ENCODE measurements at places on chromosomes 4 and X.
A peak's percentile ranks its signal among the peaks of the same experiment; 100 is the strongest.

GRCh38 chrX:106581856-106582255 lies 29.9 kb upstream of the RADX start:
- no peak for DNase-seq

- DNase-seq: no peak
These were observed 145.4 kb downstream of the REELD1 start for GRCh38 chr4:146359771-146360170.

GRCh38 chr4:68617003-68617698 lies 41.0 kb upstream of the UGT2B17 start:
- no peak for DNase-seq

- DNase-seq: no peak
These were observed 18.7 kb downstream of the SHISA3 start for GRCh38 chr4:42416017-42416416.

GRCh38 chr4:40337523-40337922 lies 2.4 kb downstream of the CHRNA9 start:
- DNase-seq: no peak

DNA sequence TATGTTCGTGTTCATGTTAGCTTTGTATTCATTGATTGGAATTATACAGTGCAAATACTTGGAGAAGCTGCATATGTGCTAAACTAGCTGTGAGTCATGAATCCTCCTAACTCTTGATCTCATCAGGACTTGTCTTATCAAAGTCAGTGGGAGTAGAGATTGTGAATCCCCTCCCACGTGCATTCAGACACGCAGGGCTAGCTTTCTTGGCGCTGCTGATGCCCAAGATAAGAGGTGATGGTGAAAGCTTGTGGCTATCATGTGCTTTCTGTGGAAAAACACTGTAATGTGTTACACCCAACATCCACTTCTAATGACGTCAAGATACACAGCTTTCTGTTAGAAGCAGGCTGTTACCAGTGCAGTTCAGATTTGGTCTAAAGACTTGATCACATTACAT lies 348.7 kb upstream of the HAND2 start:
- DNase-seq: peak; percentile 11

DNA sequence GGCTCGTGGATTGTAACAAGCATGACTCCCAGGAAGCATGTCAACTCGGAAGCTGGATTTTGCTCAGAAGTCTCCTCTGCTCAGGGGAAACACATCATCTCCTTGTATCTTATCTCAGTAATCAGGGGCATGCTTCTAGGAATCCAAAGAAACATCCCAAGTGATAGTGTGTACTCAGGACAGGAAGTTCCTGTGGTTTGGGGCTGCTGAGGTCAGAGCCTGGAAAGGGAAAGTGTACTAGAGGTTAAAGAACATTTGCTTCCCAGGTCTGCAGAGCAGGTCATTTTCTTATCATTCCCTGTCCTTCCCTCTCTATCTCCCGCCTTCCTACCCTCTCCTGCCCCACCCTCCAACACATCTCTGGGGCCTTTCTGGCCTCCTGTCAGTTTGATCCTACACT lies 38.8 kb downstream of the SLC34A2 start:
- DNase-seq: no peak

- DNase-seq: peak; percentile 41
These were observed 2.1 kb upstream of the APBB2 start for GRCh38 chr4:41216294-41217019.

GRCh38 chr4:146095860-146096259 lies 79.7 kb upstream of the LSM6 start:
- DNase-seq: no peak

DNA sequence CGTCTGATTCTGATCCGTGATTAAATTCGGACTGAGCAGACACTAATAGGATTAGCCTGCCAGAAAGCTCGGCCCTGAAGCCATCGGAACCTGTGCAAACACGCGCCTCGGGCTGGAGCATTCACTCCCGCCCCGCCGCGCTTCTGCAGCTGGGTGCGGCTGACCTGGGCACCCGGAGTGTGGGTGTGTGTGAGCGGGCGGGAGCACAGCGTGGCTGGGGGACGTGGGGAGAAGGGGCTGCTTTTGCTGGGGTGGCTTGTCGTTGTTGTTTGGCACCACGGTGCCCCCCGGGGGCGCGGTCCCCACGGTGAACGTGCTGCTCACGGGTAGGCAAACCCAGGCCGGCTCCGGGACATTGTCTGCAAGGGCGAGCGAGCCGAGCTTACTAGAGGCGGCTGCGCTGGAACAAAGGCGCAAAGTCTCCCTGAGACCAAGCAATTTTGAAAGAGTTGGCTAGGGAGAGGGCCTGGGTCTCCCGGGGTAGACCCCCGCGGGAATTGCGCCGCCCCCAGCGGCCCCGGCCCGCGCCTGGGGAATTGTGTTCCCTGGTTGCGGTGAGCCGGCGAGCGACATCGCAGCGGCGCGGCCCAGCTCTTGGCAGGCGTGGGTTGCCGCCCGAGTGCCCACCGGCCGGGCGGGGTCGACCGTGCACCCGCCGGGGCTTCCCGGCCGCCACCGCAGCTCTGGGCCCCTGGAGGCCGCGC lies 1.4 kb downstream of the MAMLD1 start:
- DNase-seq: peak; percentile 37

DNA sequence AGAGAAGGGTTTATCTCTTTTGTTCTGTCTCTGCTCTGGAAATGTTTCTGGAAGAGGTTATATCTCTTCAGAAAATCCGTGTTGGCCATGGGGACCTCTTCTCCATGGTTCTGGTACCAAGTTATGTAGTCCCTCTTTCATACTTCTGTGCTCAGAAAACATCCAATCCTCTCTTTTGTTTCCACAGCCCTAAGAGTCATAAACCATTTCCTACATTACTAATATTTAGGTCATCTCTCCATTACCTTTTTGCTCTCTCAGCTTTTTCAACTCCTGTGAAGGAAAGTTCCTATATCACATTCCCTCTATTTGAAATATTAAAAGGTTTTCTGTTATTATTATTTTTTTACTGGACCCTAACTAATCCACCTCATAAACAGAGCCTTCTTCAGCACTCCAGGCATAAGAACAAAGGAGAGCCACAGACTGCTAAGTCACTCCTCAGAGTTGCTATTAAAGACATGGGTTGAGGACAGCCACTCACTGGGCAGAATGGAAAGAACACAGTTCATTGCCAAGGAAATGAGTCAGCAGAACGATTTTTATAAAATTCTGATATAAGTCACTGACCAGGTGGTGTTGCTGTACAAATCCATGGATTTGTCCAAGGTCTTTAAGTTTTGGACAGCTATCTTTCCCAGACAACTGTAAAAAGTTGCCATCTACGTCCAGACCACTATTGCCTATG lies 122.4 kb upstream of the NPY2R start:
- DNase-seq: no peak

DNA sequence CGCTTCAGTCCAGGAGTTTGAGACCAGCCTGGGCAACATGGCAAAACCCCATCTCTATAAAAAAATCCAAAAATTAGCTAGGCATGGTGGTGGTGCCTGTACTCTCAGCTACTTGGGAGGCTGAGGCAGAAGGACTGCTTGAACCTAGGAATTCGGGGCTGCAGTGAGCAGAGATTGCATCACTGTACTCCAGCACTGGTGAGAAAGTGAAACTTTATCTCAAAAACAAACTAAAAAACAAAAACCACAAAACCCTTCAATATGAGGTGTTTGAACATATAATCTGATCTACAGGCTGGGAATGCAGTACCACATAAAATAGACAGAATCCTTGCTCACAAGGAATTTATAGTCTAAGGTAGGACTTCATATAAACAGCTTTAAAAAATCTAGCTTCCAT lies 103.9 kb downstream of the PDS5A start:
- no peak for DNase-seq

GRCh38 chr4:147777456-147778091 lies 45.7 kb downstream of the ARHGAP10 start:
- DNase-seq: no peak

DNA sequence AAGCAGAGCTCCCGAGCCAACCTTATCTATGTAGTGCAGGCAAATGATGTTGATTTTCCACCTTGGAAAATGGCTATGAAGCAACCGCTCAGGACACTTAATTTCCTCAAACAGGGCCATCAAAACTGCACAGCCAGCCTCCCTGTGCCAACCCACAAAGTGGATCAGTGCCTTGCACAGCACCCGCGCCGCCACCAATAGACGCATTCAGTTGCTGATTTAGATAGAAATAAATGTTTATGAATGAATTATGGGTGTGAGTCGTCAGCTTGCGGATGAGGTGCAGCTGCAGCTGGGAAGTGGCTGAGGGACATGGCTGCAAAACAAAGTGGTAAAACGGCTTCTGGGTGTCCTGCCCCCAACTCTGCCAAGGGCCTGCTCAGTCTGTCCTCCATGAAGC lies 47.0 kb downstream of the SOD3 start:
- DNase-seq: no peak

- DNase-seq: no peak
These were observed 379.1 kb downstream of the AR start for GRCh38 chrX:67922966-67923365.

DNA sequence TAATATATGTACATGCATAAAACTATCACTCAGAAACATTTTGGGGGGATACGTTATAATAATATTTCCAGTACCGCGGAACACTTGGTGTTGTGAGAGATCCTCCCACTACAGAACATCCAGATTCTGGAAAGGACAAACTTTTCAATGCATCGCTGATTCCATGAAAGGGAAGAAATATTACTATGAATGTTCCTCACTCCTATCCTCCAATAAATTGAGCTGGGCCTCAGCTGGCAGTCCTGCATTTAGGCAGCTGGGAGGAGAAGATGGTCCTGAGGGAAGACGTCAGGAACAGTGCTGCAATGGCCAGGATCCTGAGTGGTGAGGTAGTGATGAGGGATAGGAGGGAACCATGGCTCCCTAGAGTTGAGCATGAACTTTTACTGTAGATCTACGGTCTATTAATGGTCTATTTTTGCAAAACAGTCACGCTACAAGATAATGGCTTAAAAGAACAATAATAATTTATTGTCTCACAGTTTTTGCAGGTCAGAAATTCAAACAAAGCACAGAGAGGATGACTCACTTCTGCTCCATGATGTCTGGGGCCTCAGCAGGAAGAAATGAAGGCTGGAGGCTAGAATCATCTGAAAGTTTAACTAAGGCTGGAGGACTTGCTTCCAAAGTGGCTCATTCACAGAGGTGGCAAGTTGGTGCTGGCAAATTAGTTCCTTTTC lies 538.1 kb downstream of the STIM2 start:
- DNase-seq: no peak

DNA sequence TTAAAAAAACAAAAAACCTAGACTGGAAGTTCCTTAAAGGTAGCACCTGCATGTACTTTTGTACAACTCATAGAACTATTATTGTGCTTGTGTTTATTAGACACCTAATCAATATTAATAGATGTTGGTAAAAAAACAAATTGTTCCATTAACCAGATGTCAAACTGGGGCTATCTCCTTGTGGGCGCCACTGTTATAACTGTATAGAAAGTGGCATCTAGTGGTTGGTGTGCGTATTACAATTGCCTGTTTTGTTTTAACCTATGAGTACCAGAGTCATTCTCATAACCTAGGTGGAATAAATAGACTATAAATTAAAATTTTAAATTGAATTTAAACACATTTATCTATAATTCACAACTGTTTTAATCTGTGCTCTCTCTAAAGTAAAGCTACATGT lies 97.4 kb downstream of the COL4A5 start:
- DNase-seq: peak; percentile 39

GRCh38 chrX:12979026-12979607 lies 4.2 kb downstream of the TMSB4X start:
- DNase-seq: no peak
